Endothelial cell (in vitro differentiated cells): ENCODE measurements at places on chromosomes 2 and 18.

- DNase-seq = no peak
These were observed 35.6 kb downstream of the WIPF1 start for GRCh38 chr2:174561972-174562370.

DNA sequence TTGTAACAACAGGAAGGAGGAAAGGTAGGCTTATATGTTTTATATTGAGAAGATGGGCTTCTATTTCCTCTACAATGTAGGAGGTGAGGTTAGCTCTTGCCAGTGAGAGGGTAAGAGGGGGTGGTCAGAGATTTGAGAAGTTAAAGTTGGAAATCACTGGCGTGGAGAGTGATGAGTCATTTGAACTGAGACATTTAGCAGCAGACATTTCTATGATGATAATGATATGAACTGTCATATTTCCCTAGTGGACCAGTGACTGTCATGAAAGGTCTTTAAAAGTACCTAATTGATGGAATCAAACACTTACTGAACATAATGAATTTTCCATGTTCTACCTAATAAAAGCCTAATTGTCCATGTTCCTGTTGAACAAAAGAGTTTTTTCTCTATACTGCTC is 126.1 kb downstream of the FAM161A start:
- no peak for DNase-seq

DNA sequence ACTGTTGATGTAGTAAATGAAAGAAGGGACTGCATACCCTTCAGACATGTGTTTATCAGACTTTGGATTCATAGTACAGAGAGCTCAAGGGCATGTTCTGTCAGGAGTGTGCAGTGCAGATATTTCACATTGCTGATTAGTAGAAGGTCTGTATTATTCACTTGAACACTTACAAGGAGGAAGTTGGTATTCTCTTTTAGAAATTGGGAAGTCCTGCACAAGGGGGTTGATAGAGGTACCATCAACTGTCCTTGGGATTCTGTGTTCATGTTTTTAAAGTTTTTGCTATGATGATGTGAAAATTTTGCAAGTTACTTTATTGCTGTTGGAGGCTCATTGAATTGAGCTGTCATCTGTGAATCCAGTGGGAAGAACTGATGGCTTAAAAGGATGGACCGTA is 6.7 kb downstream of the PSMD1 start:
- DNase-seq = no peak

GRCh38 chr18:63819786-63820185 is 44.6 kb downstream of the SERPINB7 start:
- no peak for DNase-seq

- no peak for DNase-seq
These were observed 130.7 kb downstream of the CCBE1 start for GRCh38 chr18:59566533-59566971.

DNA sequence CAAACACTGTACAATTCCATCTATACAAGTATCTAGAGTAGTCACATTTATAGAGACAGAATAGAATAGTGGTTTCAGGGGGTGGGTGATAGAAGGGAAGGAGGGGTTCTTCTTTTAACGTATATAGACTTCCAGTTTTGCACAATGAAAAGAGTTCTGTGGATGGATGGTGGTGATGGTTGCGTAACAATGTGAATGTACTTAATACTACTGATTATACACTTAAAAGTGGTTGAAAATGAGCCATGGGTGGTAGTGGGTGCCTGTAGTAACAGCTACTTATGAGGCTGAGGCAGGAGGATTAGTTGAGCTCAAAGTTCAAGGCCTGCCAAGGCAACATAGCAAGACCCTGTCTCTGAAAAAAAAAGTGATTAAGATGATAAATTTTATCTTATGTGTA is 85.8 kb downstream of the SETBP1 start:
- DNase-seq = no peak

DNA sequence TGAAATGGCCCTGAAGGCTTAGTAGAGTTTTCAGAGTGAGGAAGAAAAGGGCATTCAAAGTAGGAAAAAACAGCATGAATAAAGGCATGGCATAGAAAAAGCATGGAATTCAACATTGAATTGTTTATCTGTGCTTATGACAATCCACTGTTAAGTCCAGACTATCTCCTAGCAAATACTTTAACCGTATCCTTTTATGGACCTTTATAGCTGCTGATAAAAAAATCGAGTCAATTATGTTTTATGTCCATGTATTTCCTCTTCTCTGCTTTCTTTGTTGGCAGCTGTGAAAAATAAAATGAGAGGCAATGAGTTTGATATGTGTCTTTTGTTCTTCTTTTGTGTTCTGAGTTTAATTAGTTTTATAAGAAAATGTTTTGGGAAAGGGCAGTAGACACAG is 70.4 kb downstream of the TDRD15 start:
- DNase-seq = no peak

- DNase-seq = no peak
These were observed 56.3 kb downstream of the BOLA3 start for GRCh38 chr2:74091391-74091790.

GRCh38 chr18:26479065-26479680 is 69.2 kb downstream of the KCTD1 start:
- no peak for DNase-seq

GRCh38 chr2:153622285-153622684 is 143.7 kb upstream of the RPRM start:
- DNase-seq = peak; percentile 8

GRCh38 chr2:58064086-58064485 is 17.5 kb downstream of the VRK2 start:
- no peak for DNase-seq

DNA sequence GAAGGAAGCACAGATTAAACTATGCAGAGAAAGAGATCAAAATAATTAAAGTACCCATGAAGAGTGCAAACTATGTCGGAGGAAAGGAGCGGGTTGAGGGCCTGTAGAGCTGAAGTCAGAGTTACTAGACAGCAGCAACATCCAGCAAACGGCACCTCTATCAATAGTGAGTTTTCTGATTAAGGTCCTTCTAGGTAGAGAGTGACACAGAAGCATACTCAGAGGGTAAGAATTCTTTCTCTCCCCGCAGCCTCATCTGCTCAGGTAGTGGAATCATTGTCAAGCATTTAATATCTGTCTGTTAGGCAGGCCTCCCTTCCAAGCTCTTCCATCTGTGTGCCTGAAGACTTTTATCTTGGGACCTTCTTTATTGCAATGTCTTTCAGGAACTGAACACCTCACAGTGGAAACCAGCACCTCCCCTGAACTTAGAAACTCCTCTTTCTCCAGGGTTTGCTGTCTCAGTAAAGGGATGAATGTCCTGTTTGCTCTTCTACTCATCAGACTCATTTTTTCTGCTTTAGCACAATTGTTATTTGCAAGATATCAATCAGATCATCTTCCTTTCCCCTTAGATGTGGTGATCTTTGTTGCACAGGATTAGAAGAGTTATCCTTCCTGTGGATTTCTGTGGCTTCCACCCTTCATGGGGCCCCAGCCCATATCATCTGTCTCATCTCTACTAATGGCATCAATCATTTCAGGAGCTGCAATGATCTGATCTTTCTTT is 28.8 kb downstream of the SP140 start:
- no peak for DNase-seq

GRCh38 chr18:6830916-6831315 is 101.4 kb downstream of the ARHGAP28 start:
- no peak for DNase-seq

DNA sequence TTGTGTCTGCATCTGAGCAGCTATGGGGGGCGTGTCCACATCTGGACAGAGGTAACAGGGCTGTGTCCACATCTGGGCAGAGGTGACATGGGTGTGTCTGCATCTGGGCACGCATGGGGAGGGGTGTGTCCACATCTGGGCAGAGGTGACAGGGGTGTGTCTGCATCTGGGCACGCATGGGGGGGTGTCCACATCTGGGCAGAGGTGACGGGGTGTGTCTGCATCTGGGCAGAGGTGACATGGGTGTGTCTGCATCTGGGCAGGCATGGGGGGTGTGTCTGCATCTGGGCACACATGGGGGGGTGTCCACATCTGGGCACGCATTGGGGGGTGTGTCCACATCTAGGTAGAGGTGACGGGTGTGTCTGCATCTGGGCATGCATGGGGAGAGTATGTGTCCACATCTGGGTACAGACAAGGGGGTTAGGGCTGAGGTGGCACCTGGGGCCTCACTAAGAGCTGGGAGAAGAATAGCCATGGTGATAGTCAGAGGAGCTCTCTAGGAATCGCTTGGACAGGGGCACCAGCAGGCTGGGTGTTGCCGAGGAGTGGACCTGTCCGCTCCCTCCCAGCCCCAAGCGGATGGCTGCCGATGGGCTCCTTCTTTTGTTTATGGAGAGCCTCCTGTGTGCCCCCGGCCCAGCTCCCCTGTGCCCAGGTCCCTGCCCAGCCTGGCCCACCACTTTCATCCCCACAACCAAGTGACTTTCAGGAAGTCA is 177.8 kb downstream of the EIPR1 start:
- no peak for DNase-seq

GRCh38 chr18:2686349-2686968 is 30.9 kb downstream of the SMCHD1 start:
- DNase-seq = no peak

GRCh38 chr18:29664278-29665036 is 1378.1 kb downstream of the DSC3 start:
- DNase-seq = no peak

DNA sequence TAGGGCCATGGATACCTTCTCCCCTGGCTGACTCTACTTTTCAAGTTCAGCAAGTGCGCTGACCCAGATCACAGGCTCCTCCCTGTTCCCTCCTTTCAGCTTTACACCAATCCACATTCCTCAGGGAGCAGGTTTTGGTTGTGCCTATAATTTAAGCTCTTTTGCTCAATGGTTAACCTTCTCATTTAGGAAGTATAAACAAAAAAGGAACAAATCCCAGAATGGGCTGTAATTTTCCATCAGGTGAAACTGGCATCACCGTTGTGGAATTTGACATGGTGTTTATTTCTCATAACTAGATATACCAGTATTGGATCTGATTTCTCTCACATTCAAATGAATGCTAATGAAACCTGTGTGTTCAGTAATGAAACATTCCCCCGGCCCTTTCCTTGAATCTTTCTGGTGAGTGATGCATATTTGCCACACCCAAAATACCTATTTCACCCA is 13.6 kb downstream of the STRN start:
- DNase-seq = no peak

DNA sequence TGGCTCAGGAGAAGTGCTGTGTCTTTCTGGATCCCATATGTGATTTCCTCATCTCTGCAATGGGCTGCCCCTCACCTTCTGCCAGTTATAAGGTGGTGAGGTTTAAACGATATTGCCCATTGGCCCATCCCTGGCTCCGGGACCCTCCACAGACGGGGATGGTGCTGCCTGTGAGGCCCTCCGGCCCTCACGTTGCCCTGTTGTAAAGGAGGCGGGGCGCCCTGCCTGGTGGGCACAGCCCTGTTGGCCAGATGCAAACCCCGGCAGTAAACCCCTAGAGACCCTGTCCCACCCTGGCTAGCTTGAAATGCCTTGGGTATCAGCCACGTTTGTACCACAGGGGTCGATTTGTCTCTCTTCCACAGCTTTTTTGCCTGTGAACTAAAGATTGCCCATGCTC is 7.4 kb downstream of the ARHGEF4 start:
- no peak for DNase-seq

DNA sequence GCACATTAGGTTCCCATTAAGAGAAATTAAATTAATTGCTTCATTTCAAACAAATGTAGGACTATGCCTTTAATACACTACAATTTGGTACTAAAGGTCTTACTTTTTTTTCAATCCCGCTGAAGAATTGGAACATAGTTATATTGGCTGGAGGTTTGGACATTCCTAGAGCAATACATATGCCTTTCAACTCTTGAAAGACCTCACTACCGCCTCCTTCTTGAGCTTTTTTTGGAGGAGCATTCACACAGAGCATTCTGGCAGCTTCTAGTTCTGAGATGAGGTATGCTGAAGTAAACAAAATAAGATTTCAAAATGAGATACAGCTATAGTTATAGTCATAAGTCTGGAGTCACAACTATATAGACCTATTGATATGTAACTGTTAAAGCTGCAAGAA is 10.9 kb downstream of the FAM98A start:
- no peak for DNase-seq

DNA sequence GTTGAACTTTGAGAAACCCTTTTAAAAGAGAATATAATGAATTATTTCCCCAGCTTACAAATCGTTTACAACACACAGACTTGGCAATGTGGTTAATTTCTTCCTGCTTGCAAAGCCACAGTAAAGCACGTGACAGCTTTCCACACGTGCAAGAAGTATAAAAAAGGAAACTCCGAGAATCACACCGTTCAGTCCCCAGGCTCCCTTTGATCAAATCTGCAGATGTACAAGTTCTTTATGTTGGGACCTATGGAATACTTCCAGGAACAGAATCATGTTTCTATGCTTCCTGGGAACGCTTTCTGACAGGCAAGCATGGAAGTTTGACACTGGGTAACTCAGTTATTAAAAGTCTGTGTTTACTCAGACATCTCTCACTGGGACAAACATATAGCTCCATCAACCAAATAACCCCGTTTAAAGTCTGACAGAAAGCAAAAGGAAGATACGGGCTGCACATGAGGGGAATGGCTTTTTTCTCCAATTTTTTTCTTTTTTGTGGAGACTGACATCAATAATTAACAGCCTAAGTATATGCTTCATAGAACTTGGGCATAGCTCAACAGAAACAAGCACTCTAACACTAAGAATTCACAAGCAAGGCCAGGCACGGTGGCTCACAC is 134.8 kb downstream of the EIPR1 start:
- no peak for DNase-seq

GRCh38 chr2:233147829-233148167 is 87.7 kb downstream of the INPP5D start:
- no peak for DNase-seq

- DNase-seq = no peak
These were observed 129.6 kb upstream of the COPS8 start for GRCh38 chr2:236956031-236956618.

GRCh38 chr2:43136876-43137275 is 89.5 kb downstream of the ZFP36L2 start:
- DNase-seq = no peak

- no peak for DNase-seq
These were observed 127.9 kb upstream of the LGALSL start for GRCh38 chr2:64325852-64326577.

DNA sequence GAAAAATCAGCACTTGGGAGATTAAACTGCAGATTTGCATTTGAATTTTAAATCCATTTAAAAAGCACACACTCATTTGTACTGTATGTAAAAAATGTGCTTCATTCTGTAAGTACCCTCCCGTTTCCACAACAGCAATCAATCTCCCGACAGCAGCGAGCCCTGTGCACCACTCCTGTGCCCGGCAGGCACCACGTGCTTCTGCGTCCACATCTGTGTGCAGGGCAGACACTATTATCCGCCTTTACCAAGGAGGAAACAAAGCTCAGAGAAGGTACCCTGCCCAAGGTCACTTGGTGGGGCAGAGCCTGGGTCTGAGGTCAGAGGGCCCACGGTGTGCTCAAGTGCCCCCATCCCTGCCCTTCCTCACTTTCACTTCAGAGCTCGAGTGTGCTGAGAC is 7.5 kb downstream of the HSBP1L1 start:
- no peak for DNase-seq

DNA sequence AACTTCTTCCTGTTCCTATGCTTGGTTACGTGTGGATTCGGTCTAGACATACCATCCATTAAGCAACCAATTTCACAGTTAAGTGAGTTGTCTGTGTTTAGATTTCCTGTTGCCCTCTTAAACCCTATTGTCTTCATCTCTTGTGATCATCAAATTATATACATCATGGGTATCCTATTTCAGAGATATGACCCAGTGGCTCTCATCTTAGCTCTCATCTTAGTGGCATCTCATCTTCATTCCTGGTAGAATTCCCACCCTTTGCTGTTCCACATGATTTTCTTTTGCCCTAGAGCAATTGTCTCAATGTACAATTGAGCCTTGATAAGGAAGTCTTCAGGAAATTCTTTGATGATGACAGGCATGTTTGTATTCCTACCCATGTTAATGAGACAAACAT is 29.4 kb upstream of the FN1 start:
- no peak for DNase-seq
